ENCODE measurements at places on chromosomes 1 and 21. TPM values are rescaled to one million over a fixed set of nuclear protein-coding genes. Genes with fewer than 3 reads are reported as not detected.

DNA sequence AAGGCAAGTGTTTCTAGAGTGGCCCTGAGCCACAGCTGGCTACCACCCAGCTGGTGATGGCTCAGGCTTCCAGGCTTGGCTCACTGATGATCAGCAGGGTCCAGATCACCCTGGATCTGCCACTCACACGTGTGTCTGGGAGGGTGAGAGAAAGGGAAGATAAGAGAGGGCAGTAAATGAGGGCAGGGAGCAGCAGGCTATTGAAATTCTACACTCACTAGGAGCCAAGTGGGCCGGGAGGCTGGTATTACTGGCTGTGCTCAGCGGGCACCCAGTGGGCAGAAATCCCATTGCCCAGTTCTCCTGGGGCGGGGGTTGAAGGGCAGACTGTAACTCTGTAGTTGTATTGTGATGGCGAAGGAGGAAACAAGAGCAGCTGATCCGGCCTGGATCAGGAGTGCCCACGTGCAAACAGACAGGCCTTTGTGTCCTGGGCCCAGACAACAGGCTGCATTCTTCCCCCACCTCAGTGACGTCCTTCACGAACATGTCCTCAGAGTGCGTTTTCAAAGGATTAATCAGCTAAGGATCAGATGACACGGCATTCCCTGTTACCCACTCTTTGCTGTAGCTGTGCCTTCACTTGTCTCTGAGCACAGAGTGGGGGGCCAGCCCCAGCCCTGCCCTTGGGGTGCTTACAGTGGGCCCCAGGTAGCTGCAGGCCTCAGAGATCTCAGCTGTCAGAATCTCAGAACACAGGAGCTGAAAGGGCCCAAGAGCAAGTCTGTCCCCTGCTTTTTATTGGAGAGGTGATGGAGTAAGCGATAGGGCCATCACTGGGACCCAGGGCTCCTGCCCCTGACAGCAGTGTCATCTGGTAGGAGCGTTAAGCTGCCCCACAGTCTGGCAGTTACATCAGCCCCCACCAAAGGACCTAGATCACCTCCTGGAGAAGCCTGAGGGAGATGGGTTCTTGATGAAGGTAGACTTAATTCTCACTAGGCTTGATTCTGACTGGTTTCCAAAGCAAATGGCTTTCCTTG is 60.5 kb downstream of the ATP1A1 start:
- DNase-seq: no peak

- no peak for DNase-seq
Measured at GRCh38 chr1:23433122-23433521, 8.6 kb upstream of the TCEA3 start.

DNA sequence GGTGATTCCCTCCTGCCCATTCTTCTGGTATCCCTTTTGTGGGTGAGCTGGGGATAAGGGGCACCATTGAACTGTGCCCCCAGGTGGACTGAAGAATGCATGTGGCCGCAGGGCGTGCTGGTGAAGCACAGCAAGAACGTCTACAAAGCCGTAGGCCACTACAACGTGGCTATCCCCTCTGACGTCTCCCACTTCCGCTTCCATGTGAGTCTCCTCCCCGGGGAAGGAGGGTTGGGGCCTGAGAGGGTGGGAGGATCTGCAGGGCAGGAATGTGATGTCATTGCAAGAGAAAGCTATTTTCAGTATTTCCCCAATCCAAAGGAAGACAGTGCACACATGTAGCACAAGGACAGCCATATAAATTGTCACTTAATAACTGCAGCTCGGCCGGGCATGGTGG is 7.5 kb upstream of the KPNA6 start:
- DNase-seq: no peak

- DNase-seq: no peak
Measured at GRCh38 chr1:181062836-181063428, 25.6 kb upstream of the IER5 start.

Gene MCOLN3
- total RNA-seq: 1.5 TPM

Measured in H7 (cell line).